ENCODE measurements at places on chromosomes 13 and 19.

DNA sequence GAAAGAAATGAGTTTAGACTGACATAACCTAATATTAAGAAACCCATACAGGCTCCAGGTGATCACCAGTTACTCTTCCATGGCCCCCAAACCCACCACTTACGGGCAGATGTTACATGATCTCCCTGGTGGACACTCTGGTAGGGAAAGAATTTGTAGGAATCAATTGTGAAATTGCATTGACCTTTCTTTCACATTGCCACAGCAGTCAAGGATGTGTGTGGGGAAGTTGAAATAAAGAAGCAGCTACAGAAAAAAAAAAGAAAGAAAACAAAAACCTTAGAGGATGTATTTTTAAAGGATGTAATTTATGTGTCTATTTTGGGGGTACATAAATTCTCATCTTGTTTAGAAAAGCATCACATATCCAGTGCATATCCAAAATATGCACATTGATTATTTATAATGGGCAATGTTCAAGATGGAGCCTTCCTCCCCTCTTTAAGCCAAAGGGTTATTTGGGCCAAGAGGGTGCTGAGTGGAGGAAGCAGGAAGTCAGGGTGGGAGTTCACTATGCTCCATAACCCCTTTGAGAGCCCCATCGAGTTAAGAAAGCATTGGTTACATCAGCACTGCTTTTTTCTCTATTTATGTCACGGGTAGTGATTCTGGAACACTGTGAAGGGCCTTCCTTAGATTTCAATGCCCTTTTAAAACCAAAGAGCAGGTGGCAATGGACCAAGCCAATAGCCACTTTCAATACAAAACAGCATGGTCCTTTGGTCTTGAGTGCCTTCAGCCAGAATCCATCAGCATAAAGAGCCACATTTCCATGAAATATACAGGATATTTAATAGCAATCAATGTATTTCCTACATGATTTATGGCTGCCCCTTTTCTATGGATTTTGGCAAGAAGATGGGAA, 169.6 kb downstream of the LACC1 start:
- H3K36me3 ChIP-seq, result no peaks in the 10 kb centered on the region
- no peak overlapping the region for H3K4me3 ChIP-seq
- no peak for DNase-seq
- H3K27ac ChIP-seq, result no peak overlapping the region
- no peaks in the 10 kb centered on the region for H3K27me3 ChIP-seq

DNA sequence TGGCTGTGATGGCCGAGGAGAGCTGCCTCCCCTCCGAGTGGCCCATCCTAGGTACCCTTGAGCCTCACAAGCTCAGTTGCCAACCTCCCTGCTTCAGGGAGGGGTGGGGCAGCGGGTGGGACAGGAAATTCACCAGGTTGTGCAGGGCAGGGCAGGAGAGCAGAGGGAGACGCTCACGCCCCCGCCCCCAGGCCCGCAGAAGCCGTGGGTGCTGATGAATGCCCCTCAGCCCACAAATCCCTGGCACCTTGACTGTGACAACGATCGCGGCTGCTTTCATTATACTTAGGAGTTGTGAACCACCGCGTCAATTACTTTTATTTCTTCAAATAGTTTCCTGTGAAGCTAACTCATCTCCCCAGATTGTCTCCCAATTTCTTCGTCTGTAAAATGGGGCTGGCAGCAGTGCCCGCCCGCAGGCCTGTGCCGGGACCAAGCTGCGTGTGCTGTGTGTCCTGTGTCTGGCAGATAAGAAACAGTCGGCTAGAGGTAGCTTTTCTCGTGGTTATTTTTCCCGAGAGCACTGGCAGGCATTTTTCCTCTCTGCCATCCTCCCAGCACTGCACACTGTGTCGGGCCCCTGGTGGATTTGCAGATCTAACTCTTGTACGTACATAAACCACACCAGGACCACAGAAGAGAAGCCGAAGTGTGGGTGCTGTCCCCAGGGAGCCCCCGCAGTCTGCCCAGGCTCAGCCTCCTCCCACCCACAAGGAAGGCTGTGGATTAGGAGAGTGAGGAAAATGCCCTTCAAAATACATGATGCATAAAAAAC, 7.9 kb upstream of the RASA3 start:
- DNase-seq, result no peak
- H3K4me3 ChIP-seq, result no peak overlapping the region
- no peak overlapping the region for H3K27ac ChIP-seq
- H3K27me3 ChIP-seq, result peaks cover 7% of the 10 kb centered on the region
- H3K4me1 ChIP-seq, result peaks cover 36% of the 10 kb centered on the region
- H3K36me3 ChIP-seq, result no peaks in the 10 kb centered on the region

DNA sequence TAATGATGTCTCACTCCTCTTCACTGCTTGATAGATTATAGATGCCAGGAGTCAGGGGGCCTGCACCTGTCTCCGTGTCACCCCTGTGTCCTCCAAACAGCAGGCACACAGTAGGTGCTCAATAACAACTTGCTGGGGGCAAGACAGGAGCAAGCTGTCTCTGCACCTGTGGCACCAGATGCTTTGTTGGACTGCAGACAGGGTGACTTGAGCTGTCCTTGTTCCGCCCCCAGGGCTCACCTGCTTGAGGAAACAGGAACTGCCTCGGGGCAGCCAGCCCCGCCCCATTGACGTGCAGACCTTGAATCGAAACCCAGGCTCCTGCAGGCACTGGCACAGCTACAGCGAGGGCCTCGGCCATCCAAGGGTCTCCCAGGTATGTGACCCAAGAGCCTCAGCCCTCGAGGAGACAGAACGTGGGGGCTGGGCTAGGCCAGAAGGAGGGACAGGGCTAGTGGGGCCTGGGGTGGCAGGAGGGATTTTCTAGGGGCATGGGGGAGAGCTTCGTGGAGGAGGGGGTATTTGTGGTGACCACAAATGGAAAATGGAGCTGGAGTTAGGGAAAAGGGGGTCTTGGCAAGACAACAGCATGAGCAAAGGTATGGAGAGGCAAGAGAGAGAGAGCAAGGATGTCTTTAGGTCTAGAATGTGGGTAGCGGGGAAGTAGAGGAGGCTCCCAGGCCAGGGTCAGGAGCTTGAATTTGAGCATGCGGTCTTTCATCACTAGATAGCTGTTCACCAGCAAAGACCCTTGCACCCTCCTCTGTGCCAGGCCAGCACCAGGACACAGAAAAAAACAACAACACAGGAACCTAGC, at the start of gene HSH2D:
Gene HSH2D (plus strand): TSS at position 287 of the 817 bp plus-strand sequence. CDS start 5,066 bp downstream, outside the sequence.
- H3K4me3 ChIP-seq, result no peak within 1 kb of the TSS
- peaks cover 17% of the 10 kb centered on the region for H3K27me3 ChIP-seq
- H3K27ac ChIP-seq, result peak within 1 kb of the TSS; percentile 75

GRCh38 chr13:30002577-30002976, 152.2 kb upstream of the UBL3 start:
- no peak overlapping the region for H3K4me3 ChIP-seq

DNA sequence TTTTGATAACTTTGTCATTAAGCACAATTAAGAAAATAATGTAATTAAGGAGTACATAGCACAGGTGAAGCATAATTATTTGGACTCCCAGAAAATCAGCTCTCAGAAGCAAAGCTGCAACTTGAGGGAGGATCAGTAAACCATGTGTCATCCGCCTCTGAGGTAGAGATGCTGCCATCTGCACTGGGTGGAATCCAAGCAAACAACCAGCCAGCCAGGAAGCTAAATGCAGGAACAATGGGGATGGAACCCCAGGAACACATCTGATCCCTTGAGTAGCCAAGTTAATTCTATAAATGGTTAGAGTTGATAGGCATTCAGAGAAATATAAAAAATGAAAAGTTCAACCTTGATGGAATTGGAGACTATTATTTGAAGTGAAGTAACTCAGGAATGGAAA, 520.2 kb downstream of the RFC3 start:
- H3K4me3 ChIP-seq, result no peak overlapping the region
- no peaks in the 10 kb centered on the region for H3K36me3 ChIP-seq
- H3K27me3 ChIP-seq, result no peaks in the 10 kb centered on the region
- no peak overlapping the region for H3K27ac ChIP-seq
- H3K4me1 ChIP-seq, result no peaks in the 10 kb centered on the region
- no peak for DNase-seq

DNA sequence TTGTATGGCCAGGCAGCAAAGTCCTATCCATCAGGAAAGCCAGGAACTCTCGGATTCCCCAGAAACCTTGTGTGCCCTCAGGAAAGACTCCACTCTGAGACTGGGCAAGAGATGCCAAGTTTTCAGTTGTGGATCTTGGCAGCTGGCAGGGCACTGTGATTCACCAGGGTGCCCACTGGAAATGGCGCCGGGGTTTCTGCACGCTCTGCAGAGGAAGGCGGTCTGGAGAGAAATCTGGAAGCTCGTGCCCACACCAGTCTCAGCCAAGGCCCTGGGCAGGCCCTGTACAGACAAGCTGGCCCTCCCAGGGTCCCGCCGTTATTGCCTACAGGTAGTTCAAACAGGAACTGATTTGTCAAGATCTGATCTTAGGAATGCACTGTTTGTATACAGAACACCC, 4.9 kb downstream of the NAPA start:
- no peak overlapping the region for H3K4me3 ChIP-seq
- peaks cover 84% of the 10 kb centered on the region for H3K4me1 ChIP-seq
- no peaks in the 10 kb centered on the region for H3K27me3 ChIP-seq
- H3K36me3 ChIP-seq, result no peaks in the 10 kb centered on the region
- DNase-seq, result no peak
- peak overlapping the region; percentile 99 for H3K27ac ChIP-seq

- no peaks in the 10 kb centered on the region for H3K27me3 ChIP-seq
- no peak overlapping the region for H3K4me3 ChIP-seq
- DNase-seq, result no peak
- peaks cover 43% of the 10 kb centered on the region for H3K4me1 ChIP-seq
Observed at GRCh38 chr19:18299654-18300053, 18.2 kb upstream of the JUND start.

DNA sequence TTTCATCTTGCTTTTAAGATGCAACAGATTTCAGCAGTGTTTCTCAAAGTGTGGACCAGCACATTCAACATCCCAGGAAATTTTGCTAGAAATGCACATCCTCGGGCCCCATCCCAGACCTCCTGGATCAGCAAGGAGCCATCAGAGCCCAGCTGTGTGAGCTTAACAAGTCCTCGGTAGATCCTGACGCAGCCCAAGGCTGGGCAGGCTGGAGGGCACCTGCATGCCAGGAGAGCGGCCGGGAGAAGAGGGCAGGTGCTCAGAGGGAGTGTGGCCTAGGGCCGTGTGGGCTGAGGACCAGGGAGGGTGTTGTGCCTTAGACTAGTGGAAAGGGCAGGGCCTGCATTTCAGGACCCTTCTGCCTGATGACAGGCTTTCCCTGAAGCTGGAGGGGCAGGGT, 2.2 kb upstream of the MCF2L start:
- H3K27me3 ChIP-seq, result no peaks in the 10 kb centered on the region
- no peaks in the 10 kb centered on the region for H3K36me3 ChIP-seq
- DNase-seq, result no peak
- H3K4me3 ChIP-seq, result no peak overlapping the region
- no peak overlapping the region for H3K27ac ChIP-seq

GRCh38 chr19:49997709-49998108, 27.5 kb downstream of the VRK3 start:
- H3K27me3 ChIP-seq, result no peaks in the 10 kb centered on the region
- no peak overlapping the region for H3K27ac ChIP-seq
- no peak for DNase-seq
- H3K36me3 ChIP-seq, result peaks cover 40% of the 10 kb centered on the region
- H3K4me1 ChIP-seq, result peaks cover 2% of the 10 kb centered on the region

DNA sequence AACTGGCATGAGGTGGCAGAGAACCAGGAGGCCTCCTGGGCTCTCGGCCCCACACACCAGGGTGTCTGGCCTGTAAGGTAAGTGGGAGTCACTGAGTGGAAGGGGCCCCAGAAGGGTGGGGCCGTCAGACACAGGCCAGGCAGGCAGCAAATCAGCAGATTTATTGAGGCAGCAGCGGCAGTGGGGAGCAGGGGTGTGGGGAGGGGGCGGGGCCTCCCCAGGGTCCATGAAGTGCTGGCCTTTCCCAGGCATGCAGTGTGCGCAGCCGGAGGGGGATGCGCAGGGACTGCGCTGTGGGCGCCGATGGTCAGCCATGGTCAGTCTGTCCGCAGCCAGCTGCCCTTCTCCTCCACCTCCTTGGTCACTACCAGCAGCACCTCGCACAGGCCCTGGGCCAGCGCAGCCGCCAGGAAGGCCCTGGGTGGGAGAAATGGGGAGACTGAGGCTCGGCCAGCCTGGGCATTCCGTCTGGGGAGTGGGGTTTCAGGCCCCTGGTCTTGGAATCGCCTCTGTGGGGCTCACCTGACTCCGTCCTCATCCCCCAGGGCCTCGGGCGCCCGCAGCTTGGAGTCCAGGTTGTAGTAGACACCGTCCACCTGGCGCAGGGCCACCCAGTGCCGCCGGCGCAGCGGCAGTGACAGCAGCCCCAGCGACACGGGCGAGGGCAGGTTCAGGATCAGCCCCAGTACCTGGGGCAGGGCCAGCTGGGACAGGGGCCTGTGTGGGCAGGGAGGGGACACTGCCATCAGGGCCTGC, 5.0 kb downstream of the JOSD2 start:
- H3K36me3 ChIP-seq, result no peaks in the 10 kb centered on the region
- no peak overlapping the region for H3K4me3 ChIP-seq
- peaks cover 8% of the 10 kb centered on the region for H3K4me1 ChIP-seq
- no peak overlapping the region for H3K27ac ChIP-seq
- DNase-seq, result no peak
- H3K27me3 ChIP-seq, result no peaks in the 10 kb centered on the region

GRCh38 chr19:56423276-56423984, 19.3 kb downstream of the ZNF583 start:
- H3K27ac ChIP-seq, result no peak overlapping the region
- no peak overlapping the region for H3K4me3 ChIP-seq
- no peaks in the 10 kb centered on the region for H3K4me1 ChIP-seq
- no peaks in the 10 kb centered on the region for H3K36me3 ChIP-seq
- DNase-seq, result no peak
- H3K27me3 ChIP-seq, result no peaks in the 10 kb centered on the region

- H3K36me3 ChIP-seq, result no peaks in the 10 kb centered on the region
- H3K4me1 ChIP-seq, result no peaks in the 10 kb centered on the region
- no peak overlapping the region for H3K4me3 ChIP-seq
Observed at GRCh38 chr13:72397265-72397664, 330.2 kb downstream of the MZT1 start.

- peak overlapping the region; percentile 65 for H3K27ac ChIP-seq
- H3K36me3 ChIP-seq, result no peaks in the 10 kb centered on the region
- no peaks in the 10 kb centered on the region for H3K4me1 ChIP-seq
- H3K27me3 ChIP-seq, result no peaks in the 10 kb centered on the region
Observed at GRCh38 chr13:23504180-23504579, 66.0 kb upstream of the TNFRSF19 start.

GRCh38 chr19:53182202-53182601, 11.0 kb downstream of the ZNF665 start:
- H3K36me3 ChIP-seq, result peaks cover 4% of the 10 kb centered on the region
- H3K4me1 ChIP-seq, result no peaks in the 10 kb centered on the region
- DNase-seq, result no peak
- no peak overlapping the region for H3K27ac ChIP-seq

Data from esophagus squamous epithelium (tissue), 5 donors.